A172 (cell line): ENCODE measurements at places on chromosomes 1 and 21. TPM values are rescaled to one million over a fixed set of nuclear protein-coding genes. Genes with fewer than 3 reads are reported as not detected.

DNA sequence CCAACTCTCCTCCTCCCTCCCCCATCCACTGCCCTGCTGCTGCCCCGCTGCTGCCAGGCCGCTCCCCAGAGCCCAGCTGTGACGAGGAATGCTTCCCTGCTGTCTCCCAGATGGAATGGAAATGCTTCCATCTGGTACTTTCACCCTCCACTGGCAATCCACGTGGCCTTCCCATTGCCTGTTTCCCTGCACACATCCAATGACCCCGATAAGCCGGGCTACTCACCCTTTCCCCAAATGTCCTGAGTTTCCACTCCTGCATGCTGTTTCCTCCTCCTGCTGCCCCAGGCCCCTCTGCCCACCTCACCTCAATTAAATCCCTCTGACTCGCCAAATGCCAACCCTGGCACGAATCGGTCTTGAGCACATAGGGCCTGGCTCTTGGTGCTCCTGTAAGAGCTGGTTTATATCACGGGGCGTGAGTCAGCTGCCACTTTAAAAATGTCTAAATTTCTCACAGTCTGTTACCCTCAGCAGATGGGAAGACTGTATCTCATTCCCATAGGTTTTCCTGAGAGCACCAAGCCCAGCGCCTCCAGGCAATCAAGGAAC lies 36.4 kb downstream of the MRAP start:
- no peak for DNase-seq

GRCh38 chr1:155236451-155236850 lies 18.8 kb downstream of the ENTREP3 start:
- no peak for DNase-seq

DNA sequence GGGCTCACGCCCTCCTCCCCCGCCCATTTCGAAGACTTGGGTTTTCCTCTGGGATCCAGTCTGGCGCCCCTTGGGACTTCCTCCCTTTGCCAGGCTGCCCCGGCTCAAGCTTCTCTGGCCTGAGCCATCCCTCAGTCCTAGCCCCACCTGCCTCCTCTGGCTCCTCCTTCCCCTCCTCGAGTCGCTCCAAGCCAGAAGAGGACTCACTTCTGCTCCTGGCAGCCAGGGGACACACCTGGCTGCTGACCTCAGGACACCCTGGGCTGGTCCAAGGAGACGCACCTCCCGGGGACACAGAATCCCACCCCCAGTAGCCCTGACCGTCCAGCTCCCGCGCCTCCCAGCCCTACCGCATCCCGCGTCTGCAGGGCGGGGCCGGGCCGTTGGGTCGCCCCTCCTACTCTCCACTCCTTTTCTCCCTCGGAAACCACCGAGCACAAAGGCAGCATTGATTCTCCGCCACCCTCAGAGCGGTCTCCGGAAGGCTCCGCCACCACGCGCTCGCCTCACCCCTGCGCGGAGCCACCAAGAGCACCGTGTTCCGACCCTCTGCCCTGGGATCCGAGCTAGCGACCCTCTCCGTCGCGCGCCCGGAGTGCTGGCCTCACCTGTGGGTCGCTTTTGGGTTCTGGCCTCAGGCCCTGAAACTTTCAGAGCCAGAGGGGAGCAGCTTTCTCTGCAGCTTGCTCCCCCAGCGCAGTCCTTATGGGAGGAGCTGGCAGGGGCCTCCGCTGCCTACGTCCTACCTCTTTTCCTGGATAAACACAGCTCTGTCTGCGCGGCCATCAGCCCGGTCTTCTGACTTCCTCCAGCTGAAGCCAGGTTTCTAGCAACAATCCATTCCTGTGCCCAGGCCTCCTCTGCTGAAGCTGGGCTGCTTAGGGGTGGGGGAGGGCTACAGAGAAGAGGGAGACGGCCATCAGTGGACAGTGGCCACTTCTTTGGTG lies at the start of gene C2CD4D:
Gene C2CD4D, minus strand, starts transcription at position 364 of the 947 bp plus-strand sequence. CDS start 831 bp downstream, outside the sequence.
- DNase-seq: no peak

GRCh38 chr1:161440312-161440894 lies 64.9 kb upstream of the FCGR2A start:
- peak; percentile 83 for DNase-seq

The RNU1-4 gene
- under 0.01 and 255 TPM in 2 replicates for total RNA-seq

The BLACAT1 gene
- total RNA-seq: 0.28 and 1.4 TPM in 2 replicates

The SELE gene
- not detected in 2 replicates for total RNA-seq
